Left renal pelvis (tissue), 4 donors: ENCODE measurements at places on chromosomes 7 and 10. TPM values are rescaled to one million over a fixed set of nuclear protein-coding genes. Genes with fewer than 3 reads are reported as not detected.

DNA sequence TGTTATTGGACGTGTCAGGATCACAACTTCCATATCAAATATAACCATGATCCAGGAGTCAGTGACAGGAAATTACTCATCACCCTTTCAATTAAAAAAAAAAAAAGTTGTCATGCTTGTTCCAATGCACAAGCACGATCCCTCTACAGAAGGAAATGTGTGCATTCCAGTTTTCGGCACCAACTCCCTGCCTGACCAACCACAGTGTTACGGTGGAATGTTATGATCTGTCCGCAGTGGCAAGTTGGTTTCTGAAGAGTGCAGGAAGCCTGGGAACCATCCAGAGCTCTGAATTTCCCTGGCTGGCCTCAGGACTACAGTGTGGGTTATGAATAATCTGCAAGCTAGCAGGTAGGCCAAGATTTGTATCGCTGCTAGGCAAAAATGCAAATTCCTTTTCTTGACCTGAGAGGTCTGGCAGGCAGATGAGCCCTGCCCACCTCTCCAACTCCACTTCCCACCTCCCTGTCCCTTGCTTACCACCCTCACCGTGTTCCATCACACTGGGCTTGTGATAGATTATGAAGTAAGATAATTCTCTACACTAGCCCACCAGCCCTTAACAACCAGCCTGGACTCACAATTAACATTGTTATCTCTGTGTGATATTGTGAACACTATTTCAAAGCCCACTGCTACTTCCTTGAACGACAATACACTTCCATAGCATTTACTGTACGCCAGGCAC is 20.4 kb downstream of the FRMPD2 start:
- no peak for DNase-seq

DNA sequence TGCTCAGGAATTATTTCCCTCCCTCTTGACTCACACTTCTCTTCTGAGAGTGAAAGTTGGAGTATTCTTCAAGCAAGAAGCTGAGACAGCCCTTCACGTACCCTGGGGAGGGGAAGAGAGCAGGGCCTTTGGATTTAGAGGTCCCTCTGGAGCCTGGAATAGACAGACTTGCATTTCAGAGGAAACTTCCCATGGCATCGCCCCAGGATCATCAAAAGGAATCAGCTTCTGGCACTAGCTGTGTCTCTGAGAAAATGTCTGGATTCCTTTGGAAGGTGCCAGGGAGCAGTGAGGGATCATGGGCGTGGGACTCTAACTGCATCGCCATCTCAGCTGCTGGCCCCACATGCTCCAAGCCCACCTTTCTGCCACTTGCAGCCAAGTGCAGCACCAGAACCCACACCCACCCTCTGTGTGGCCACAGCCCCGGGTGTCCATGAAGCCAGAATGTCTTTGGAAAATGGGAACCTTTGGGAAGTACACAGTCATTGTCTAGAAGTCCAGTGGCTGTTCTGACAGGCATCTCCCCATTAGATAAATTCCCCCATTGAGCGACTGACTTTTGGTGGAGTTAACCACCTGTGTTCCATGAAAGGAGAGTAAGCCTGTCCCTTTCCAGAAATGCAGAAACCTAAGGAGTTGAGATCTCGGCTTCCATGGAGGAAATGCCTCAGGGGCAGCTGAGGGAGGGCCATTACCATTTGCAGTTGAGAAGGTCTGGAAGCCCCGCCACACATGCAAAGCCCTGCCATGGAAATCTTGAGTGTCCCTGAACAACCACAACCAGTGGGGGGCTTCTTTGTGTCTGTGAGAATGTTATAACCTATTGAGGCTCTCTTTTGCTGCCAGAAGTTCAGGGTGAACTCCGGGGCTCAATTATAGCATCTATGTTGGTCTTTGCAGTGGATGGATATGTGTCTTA is 57.8 kb upstream of the GDF10 start:
- no peak for DNase-seq

DNA sequence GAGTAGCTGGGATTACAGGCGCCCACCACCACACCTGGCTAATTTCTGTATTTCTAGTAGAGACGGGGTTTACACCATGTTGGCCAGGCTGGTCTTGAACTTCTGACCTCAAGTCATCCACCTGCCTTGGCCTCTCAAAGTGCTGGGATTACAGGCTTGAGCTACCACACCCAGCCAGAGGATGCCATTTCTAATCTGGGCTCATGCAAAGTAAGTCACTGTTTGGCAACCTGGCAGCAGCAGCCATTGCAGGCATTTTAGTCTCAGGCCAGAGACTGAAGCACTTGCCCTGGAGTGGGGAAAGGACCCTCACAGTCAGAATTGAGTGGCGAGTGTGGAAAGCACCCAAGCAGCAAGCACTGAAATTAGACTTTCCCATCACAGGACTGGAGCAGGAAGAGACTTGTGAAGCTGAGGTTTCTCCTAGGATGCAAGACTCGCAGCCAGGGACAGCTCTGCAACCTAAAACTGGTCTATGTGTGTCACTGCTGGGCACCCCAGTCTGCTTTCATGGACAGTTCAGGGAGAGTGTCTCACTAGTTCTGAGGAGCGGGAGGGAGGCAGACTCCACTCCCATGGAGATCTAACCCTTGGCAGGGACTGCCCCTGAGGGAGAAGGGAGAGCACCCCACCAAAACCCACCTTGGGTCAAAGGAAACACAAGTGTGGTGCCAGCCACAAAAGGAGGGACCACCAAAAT is 27.6 kb downstream of the SNX13 start:
- no peak for DNase-seq

DNA sequence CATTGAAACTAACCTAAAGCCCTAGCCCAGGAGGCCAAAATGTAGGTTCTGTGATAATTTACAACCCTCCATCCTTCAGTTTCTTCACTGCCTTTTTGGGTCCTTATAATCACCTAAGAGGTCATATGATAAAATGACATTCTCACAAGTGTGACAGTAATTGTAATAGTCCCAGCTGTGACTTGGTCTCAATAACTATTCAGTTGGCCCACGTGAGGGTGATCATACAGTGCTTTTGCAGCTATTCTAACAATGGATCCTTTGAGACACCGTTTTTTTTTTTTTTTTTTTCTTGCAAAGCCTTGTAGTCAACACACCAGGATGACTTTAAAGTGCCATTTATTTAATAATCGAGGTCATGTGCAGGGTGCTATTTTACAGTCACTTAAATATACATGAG is 760.0 kb downstream of the PHTF2 start:
- DNase-seq: no peak

The DENND2A gene
- polyA plus RNA-seq: 38.7 TPM

The GNAI1 gene
- polyA plus RNA-seq: 55.7 TPM

The XPNPEP1 gene
- 83.3 TPM for polyA plus RNA-seq

The TRIM50 gene
- not detected for polyA plus RNA-seq
